ENCODE measurements at places on chromosomes 7 and 10. TPM values are rescaled to one million over a fixed set of nuclear protein-coding genes. Genes with fewer than 3 reads are reported as not detected.
A peak's percentile ranks its signal among the peaks of the same experiment; 100 is the strongest.

The GRID1 gene
- total RNA-seq, result 0.15 TPM

GRCh38 chr10:125691160-125691981 lies 8.4 kb upstream of the TEX36 start:
- DNase-seq, result peak; percentile 16

The GIMAP7 gene
- not detected for total RNA-seq

GRCh38 chr7:3134745-3135144 lies 91.1 kb upstream of the CARD11 start:
- DNase-seq, result no peak

The HIBADH gene
- total RNA-seq, result 31.0 TPM

GRCh38 chr10:78996792-78997129 lies 72.0 kb upstream of the ZMIZ1 start:
- no peak for DNase-seq

- no peak for DNase-seq
These were observed 5.1 kb upstream of the LBX1 start for GRCh38 chr10:101234333-101234732.

Data from MG63 (cell line).